Adrenal gland (tissue), 19 donors: ENCODE measurements at places on chromosomes 5 and 9. TPM values are rescaled to one million over a fixed set of nuclear protein-coding genes. Genes with fewer than 3 reads are reported as not detected.

The OR2K2 gene
- total RNA-seq = not detected

DNA sequence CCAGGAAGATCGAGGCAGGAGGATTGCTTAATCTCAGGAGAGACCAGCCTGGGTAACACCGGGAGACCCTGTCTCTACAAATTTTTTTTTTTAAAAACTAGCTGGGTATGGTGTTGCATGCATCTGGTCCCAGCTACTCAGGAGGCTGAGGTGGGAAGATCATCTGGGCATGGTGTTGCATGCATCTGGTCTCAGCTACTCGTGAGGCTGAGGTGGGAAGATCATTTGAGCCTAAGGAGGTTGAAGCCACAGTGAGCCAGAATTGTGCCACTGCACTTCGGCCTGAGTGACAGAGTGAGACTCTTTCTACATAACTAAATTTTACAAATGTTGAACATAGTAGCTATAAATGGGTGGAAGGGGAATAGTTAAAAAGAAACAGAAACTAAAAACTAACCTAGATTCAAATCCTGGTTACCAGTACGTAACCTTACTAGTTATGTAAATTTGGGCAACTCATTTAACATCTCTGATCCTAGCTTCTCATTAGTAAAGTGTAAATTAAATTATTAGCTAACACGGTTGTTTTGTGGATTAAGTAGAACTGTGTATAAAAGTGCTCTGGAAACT is 41.7 kb downstream of the TMEM161B start:
- no peak overlapping the region for H3K4me3 ChIP-seq
- H3K27ac ChIP-seq = no peak overlapping the region
- H3K27me3 ChIP-seq = no peaks in the 10 kb centered on the region
- no peak for DNase-seq
- no peaks in the 10 kb centered on the region for H3K36me3 ChIP-seq
- H3K4me1 ChIP-seq = no peaks in the 10 kb centered on the region

DNA sequence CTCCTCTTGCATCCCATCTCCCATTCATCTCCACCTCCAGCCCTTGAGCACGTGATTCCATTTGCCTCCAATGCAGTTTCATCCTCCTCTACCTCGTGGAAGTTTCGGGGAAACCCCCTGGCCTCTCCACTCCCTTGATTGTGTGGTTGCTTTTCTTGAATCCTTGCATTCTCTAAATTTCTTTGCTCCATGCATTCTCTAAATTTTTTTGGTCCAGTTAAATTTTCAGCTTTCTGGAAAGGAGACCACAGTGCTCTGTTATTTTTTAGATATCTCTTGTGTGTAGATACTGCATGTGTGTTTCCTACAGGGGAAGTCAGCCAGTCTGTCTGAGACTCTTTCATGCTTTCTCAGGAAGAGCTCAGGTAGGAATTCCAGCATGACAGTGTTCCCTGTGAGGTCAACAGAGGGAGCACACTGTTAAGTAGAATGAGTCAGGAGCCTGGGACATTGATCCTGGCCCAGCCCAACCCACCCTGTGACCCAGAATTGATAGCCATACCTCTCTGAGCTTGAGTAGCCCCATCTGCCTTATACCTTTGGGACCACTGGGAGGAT is 52.8 kb downstream of the AMBP start:
- peaks cover 11% of the 10 kb centered on the region for H3K36me3 ChIP-seq
- H3K4me1 ChIP-seq = no peaks in the 10 kb centered on the region
- no peak overlapping the region for H3K27ac ChIP-seq
- DNase-seq = no peak
- no peaks in the 10 kb centered on the region for H3K27me3 ChIP-seq

The XPA gene
- total RNA-seq = 15.1 TPM

- no peaks in the 10 kb centered on the region for H3K27me3 ChIP-seq
- no peaks in the 10 kb centered on the region for H3K4me1 ChIP-seq
- H3K4me3 ChIP-seq = no peak overlapping the region
Measured at GRCh38 chr9:114822708-114823107, 16.9 kb upstream of the TNFSF15 start.

The DEPDC1B gene
- 0.23 TPM for total RNA-seq

The MYMK gene
- not detected for total RNA-seq

DNA sequence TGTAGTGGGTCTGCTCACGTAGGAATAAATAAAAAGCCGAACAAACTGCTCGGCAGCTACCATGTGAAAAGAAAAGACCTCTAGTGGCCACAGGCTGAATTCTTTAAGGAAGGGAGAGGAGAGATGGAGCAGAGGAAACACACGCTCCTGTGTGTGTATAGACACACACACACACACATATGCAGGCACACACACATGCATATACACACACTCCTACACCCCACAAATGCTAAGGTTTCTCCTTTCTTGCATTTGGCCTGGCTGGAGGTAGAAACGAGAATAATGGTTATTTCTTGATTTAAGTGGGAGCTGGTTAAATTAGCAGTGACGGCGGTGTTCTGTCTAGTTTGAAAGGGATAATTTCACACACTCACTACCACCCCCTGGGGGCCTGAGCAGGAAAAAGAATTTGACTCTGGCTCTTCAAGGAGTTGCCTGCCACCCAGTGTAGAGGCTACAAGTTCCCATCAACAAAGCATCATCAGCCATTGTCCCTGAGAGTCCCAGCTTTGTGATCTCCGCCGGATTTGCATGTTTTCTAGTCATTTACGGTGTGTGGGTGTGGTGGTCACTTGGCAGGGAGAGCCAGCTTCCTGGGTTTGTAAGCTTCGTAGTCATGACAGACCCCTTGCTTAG is at the start of gene INSYN2B:
INSYN2B (minus strand) TSS at position 78 of the 636 bp plus-strand sequence. CDS start 96,597 bp downstream, outside the sequence.
- H3K4me3 ChIP-seq = no peak within 1 kb of the TSS
- no peaks in the 10 kb centered on the region for H3K4me1 ChIP-seq
- peak; percentile 78 for DNase-seq
- H3K36me3 ChIP-seq = no peaks in the 10 kb centered on the region
- H3K27me3 ChIP-seq = no peaks in the 10 kb centered on the region

GRCh38 chr9:138074516-138074915 is 196.9 kb downstream of the CACNA1B start:
- no peaks in the 10 kb centered on the region for H3K27me3 ChIP-seq
- H3K27ac ChIP-seq = no peak overlapping the region
- no peaks in the 10 kb centered on the region for H3K36me3 ChIP-seq
- no peak for DNase-seq
- no peak overlapping the region for H3K4me3 ChIP-seq
- H3K4me1 ChIP-seq = no peaks in the 10 kb centered on the region

The TRIP13 gene
- 1.6 TPM for total RNA-seq

DNA sequence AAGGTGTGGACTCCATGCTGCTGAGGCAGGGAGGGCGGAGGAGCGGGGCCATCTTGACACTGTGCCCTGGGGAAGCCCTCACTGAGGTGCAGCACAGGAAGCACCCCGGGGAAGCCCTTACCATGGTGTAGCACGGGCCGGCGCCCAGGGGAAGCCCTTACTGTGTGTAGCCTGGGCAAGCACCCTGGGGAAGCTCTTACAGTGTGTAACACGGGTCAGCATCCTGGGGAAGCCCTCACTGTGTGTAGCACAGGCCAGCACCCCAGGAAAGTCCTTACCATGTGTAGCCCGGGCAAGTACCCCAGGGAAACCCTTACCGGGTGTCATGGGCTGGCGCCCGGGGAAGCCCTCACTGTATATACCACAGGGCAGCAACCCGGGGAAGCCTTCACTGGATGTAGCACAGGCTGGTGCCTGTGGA is 62.6 kb upstream of the ZNF354B start:
- H3K27me3 ChIP-seq = no peaks in the 10 kb centered on the region
- H3K36me3 ChIP-seq = no peaks in the 10 kb centered on the region
- no peak overlapping the region for H3K4me3 ChIP-seq

The BRD3OS gene
- total RNA-seq = 21.6 TPM

GRCh38 chr5:79020861-79021561 is 35.9 kb upstream of the ARSB start:
- H3K27ac ChIP-seq = no peak overlapping the region
- H3K27me3 ChIP-seq = no peaks in the 10 kb centered on the region
- no peaks in the 10 kb centered on the region for H3K4me1 ChIP-seq
- no peaks in the 10 kb centered on the region for H3K36me3 ChIP-seq
- no peak overlapping the region for H3K4me3 ChIP-seq

DNA sequence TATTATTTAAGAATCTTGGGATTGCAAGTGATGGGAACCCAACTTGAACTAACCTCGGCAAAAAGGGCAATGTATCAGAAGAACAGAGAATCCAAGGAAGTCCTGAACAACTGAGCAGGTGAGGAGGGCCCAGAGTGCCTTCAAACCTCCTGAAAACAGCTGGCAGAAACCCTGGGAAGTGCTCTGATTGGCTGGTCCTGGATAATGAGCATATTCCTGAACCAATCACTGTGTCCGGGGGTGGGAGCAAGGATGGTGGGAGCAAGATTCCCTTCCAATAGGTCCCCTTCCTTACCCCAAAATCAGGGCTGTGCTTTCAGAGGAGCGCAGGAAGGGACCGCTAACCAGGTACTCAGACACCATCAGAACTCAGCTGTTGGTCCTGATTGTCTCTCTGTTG is 31.9 kb upstream of the TBC1D2 start:
- H3K27ac ChIP-seq = no peak overlapping the region
- DNase-seq = no peak
- no peaks in the 10 kb centered on the region for H3K36me3 ChIP-seq
- H3K4me1 ChIP-seq = no peaks in the 10 kb centered on the region
- H3K4me3 ChIP-seq = no peak overlapping the region

The ANKRD18A gene
- total RNA-seq = 0.50 TPM

DNA sequence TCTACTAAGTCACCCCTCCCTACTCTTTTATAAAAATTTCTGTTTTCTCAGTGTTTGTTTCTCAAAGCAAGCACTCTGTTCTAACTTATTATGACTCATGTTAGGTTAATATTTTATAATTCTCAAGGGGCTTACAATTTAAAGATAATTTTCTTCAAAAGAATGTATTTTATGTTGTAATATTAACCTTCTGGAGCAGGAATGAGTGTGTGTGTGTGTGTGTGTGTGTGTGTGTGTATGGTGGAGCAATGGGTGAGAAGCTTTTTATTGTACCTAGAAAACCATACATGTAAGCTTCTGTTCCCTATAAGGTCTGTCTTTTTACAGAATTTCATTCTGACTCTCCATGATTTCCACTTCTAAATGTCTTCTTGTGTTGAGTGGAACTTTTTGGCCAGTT is 63.0 kb downstream of the PBX3 start:
- no peak overlapping the region for H3K27ac ChIP-seq
- H3K36me3 ChIP-seq = no peaks in the 10 kb centered on the region
- no peak overlapping the region for H3K4me3 ChIP-seq
- H3K27me3 ChIP-seq = no peaks in the 10 kb centered on the region

GRCh38 chr9:127444283-127444920 is 6.8 kb downstream of the RPL12 start:
- no peaks in the 10 kb centered on the region for H3K27me3 ChIP-seq
- peaks cover 16% of the 10 kb centered on the region for H3K4me1 ChIP-seq
- DNase-seq = no peak

The RPL12 gene
- total RNA-seq = 1,567 TPM

DNA sequence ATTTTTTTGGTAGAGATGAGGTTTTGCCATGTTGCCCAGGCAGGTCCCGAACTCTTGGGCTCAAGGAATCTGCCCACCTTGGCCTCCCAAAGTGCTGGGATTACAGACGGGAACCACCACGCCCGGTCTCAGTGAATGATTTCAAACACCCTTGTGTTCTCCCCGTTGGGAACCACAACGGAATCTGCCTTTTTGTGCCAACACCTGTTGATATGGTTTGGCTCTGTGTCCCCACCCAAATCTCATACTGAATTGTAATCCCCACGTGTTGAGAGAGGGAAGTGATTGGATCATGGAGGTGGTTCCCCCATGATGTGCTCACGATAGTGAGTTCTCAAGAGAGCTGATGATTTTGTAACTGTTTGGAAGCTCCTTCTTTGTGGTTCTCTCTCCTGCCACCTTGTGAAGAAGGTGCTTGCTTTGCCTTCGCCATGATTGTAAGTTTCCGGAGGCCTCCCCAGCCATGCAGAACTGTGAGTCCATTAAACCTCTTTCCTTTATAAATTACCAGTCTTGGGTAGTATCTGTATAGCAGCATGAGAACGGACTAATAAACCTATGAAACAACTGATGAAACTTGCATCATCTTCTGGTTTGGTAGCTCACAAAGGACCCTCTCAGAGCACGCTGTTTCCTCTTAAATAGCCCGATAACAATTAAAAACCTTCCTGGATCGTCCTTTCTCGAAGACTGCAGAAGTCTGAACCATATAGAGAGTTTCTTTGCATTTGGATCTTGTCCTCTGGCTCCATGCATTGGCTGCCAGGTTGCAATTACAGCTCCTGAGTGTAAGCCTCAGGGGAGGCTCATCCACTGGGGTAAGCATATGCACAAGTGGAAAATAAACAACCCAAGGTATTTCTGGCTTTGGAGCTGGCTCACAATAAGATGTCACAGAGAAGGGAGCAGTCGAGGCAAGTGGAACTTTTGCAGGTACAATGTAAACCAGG is 91.5 kb downstream of the SPRY4 start:
- no peaks in the 10 kb centered on the region for H3K27me3 ChIP-seq
- no peaks in the 10 kb centered on the region for H3K4me1 ChIP-seq
- no peak for DNase-seq
- H3K27ac ChIP-seq = no peak overlapping the region

DNA sequence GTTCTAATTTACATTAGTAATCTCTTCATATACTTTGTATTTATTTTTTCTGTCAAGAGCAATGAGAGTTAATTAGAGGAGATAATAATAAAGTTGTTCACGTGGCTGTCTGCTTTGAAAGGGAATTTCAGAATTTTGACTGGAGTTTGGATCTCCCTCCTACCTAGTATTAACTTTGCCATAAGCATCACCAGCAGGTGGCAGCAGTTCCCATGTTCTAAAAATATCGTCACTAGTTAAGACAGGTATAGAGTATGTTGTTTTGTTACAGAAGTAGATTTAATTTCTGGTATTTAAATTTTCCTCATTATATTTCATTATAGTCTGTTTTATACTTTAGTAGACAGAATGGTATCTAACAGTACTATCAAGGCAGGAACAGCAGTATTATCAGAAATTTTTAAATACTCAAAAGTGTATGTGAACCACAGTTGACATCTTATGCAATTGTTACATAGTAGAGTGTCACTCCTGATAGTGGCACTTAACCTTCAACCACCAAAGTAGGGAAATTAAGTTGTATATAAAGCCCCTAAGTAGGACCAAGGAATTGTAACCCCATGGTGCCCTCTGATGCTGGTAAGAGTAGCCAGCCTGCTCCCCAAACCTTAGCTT is 20.4 kb downstream of the GNPDA1 start:
- no peaks in the 10 kb centered on the region for H3K36me3 ChIP-seq
- H3K27me3 ChIP-seq = no peaks in the 10 kb centered on the region
- DNase-seq = peak; percentile 78
- H3K4me3 ChIP-seq = no peak overlapping the region
- no peak overlapping the region for H3K27ac ChIP-seq
- H3K4me1 ChIP-seq = peaks cover 8% of the 10 kb centered on the region

- H3K4me1 ChIP-seq = no peaks in the 10 kb centered on the region
- no peaks in the 10 kb centered on the region for H3K36me3 ChIP-seq
- peak; percentile 94 for DNase-seq
- no peak overlapping the region for H3K4me3 ChIP-seq
- peak overlapping the region; percentile 24 for H3K27ac ChIP-seq
- no peaks in the 10 kb centered on the region for H3K27me3 ChIP-seq
Measured at GRCh38 chr5:177113566-177114424, 19.8 kb upstream of the NSD1 start.

DNA sequence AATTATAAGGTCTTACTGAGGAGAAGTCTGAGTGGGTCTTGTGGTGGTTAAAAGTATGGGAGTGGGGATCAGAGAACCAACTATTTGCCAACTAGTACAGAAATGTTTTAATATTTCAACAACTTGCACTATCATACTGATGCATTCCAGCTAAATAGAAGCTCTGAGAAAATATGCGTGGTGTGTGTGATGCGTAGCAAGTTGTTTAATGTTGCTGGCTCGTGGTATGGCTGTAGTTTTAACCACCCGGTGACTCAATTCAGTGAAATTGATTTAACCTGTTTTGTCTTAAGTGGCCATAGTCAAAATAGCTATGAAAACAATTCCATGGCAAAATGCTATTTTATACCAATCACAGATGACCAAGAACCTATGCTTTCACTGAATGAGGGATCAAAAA is 176.5 kb upstream of the SLC24A2 start:
- no peak for DNase-seq
- no peaks in the 10 kb centered on the region for H3K4me1 ChIP-seq
- no peak overlapping the region for H3K4me3 ChIP-seq
- H3K27me3 ChIP-seq = no peaks in the 10 kb centered on the region
- H3K36me3 ChIP-seq = no peaks in the 10 kb centered on the region
